Right lobe of liver (tissue), 6 donors: ENCODE measurements at places on chromosomes 5 and 9.

GRCh38 chr9:91815896-91816295 is 134.1 kb downstream of the ROR2 start:
- no peak for DNase-seq

GRCh38 chr5:125461641-125462072 is 715.2 kb upstream of the ZNF608 start:
- no peak for DNase-seq

- no peak for DNase-seq
These were observed 147.2 kb downstream of the PDE4D start for GRCh38 chr5:59746241-59746765.

GRCh38 chr5:138664276-138664943 is 88.8 kb upstream of the CTNNA1 start:
- no peak for DNase-seq

GRCh38 chr5:11584017-11584416 is 320.2 kb downstream of the CTNND2 start:
- no peak for DNase-seq

GRCh38 chr5:131169810-131170539 is 769 bp upstream of the LYRM7 start:
- DNase-seq: no peak

GRCh38 chr5:25618821-25619220 is 974.0 kb upstream of the CDH10 start:
- DNase-seq: no peak

DNA sequence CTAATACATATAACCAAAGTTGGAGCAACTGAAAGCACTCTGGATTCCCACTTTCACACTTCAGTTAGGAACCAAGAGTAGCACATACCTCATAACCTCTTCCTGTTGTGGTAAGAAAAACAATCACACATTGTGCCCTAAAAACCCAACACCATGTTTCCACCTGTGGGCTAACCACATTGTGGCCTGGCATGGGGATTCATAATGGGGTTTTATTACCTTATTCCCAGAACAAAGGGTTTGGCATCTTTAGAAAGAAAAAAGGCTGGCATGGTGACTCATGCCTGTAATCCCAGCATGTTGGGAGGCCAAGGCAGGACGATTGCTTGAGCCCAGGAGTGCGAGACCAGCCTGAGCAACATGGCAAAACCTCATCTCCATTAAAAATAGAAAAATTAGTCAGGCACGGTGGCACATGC is 60.6 kb downstream of the HSD17B3 start:
- no peak for DNase-seq

DNA sequence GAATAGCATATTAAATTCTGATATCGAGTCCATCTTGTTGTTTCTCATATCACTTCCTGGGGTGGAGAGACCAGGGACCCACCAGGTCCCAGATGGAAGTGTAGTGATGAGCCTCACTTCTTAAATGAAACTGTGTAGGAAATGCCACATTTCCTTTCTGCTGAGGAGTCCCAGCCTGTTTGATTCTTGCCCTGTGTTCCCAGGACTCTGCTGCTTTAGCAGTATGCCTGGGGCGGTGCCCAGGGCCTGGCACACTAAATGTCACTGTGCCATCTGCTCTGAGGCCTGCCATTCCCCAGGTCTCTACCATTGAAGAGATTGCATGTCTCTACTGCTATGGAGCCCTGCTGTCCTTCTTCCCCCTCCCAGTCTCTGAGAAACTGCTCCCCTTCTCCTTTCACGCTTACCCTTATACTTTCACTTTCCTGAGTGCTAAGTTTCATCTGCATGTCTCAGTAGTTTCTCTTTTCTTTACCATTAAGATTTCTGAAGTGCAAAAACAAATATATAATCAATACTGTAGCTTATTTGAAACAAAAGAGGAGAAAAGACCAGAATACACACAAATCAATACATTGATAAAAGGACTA is 260.4 kb downstream of the GABRB2 start:
- DNase-seq: no peak

DNA sequence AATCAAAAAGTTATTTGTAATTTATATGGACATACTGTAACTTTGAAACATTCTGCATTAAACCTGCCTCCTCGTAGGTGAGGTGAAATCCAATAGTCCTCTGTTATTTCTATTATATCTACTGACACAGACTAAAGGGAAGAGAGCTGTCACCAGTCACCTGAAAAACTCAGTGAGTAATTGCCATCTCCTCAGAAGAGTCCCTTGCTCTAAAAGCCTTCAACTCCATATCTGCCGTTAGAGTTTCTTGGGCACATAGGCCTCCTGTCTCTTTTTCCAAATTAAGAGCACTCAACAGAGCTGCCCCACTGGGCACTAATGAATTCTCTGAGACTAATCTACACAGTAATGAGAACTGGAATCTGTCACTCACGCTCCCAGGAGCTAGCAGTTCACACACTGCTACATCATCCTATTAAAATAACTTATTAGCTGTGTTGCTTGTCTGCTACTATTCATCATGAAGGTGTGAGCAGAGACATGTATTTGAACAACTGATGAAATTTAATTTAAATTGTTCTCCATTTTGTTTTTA is 67.3 kb upstream of the VCAN start:
- no peak for DNase-seq

GRCh38 chr5:68744206-68744605 is 349.6 kb upstream of the SLC30A5 start:
- DNase-seq: no peak

- DNase-seq: no peak
These were observed 37.8 kb downstream of the EBF1 start for GRCh38 chr5:159061834-159062474.

DNA sequence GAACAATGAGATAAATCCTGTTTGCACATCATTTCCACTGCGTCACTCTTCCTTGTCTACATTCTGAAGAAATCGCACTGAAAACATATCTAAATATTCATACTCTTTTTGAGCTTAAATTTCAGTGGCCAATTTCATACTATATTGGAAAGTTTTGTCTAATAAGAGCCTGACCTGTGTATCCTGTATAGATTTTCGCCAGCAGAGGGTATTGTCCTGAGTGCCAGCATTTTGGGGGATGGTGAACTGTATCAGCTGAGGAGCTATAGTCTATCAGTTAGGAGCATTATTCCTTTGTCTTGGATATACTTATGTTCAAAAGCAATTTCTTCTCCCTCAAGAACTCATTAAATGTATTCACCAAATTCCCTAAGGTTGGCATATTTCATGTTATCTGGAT is 102.3 kb downstream of the SEMA6A start:
- no peak for DNase-seq

DNA sequence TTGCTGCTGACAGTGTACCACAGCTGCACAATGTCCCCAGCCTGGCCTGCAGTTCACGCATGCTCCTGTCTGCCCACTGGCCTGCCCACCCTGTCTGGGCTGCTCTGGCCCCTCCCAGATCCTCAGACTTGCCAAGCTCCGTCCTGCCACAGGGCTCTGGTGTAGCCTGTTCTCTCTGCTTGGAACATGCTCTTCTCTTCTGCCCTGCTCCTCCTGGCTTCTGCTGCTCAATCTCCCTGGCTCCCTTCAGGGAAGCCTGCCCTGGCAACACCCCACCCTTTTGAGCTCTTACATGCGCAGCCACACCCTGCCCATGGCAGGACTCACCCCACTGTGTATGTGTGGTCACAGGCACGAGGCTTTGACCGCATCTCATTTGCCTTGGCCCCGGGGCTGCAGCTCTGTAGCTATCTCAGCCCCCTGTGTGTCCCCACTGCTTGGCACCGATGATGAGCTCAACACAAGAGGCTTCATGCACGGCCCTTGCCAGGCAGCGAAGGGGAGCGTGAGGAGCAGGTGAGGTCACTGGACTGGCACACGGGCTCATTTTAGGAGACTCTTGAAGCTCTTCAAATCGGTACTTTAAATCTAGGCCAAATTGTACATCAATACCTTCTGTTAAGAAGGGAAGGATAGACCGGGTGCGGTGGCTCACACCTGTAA is 20.4 kb upstream of the BRD3 start:
- no peak for DNase-seq

DNA sequence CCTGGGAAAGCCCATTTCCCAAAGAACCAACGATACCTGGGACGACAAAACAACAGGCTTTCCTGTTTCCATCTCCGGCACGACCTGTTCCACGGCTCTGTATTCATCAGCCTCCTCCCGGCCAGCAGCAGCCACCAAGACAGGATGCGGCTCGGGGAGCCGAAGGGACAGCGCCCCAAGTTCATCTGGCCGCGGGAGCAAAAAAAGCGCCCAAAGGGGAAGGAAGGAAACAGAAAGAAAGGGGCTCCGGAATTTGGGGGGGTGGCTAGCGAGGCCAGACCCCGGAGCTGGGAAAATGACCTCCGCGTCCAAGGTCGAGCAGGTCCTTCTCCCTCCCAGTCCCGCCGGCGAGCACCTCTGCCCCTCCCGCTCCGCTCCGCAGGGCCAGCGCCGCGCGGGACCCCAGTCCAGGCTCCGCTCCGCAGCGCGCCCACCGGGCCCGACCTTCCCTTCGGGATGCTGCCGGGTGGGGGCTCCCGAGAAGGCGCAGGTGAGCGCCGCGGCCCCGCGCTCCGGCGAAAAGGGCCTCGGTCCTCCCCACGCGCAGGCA is 608 bp downstream of the ELOVL7 start:
- DNase-seq: no peak

- DNase-seq: no peak
These were observed 165.8 kb downstream of the INSYN2B start for GRCh38 chr5:169814522-169814921.

DNA sequence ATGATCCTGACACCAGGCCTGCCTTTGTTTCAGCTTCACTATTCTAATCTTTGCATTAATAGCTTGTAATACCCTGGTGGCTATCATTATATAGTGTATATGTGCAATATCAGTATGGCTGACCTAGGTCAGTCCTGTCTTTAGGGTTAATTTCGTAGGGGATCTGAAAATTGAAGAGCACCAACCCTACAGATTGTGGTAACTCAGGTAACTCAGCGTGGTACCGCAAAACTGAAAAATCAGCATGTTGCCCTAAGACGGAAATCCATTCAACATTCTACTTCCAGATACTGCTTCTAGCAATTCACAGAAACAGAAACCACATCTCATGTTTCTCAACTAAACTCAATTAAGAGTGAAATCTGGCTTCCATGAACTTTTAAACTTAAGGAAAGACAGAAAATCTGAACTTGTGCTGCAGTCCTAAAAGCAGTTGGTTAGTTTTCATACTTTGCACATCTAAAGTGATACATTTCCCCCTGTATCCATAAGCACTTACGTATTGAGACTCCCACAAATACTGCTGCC is 78.3 kb downstream of the FNIP1 start:
- DNase-seq: no peak

- no peak for DNase-seq
These were observed 77.1 kb upstream of the FST start for GRCh38 chr5:53403291-53403690.

DNA sequence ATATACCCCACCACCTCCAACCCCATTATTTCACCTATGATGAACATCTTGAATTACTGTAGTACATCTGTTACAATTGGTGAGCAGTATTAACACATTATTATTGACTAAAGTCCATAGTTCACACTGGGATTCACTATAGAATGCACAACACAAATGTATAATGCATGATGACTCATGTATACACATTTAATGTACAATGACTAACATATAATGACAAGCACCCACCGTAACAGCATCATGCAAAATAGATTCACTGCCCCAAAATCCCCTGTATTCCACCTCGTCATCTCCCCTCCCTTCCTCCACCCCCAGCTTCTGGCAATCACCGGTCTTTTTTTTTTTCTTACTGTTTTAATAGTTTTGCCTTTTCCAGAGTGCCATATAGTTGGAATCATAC is 47.1 kb upstream of the NEK6 start:
- no peak for DNase-seq
